HFFc6 (cell line): ENCODE measurements at places on chromosomes 7 and 10. TPM values are rescaled to one million over a fixed set of nuclear protein-coding genes. Genes with fewer than 3 reads are reported as not detected.

Gene YWHAG
- total RNA-seq = 171 and 190 TPM in 2 replicates

Gene SPDYE2B
- not detected in 3 replicates for total RNA-seq

Gene SFRP5
- not detected in 3 replicates for total RNA-seq

Gene SPDYE9
- not detected in 3 replicates for total RNA-seq

- no peak overlapping the region for H3K27ac ChIP-seq
- no peaks in the 10 kb centered on the region for H3K27me3 ChIP-seq
- no peak for DNase-seq
- H3K4me1 ChIP-seq = peaks cover 6% of the 10 kb centered on the region
- H3K4me3 ChIP-seq = no peak overlapping the region
Measured at GRCh38 chr10:35486297-35486990, 118.7 kb upstream of the GJD4 start.

GRCh38 chr10:63204667-63205391, 71.7 kb downstream of the NRBF2 start:
- H3K36me3 ChIP-seq = peaks cover 17% of the 10 kb centered on the region
- peaks cover 44% of the 10 kb centered on the region for H3K4me1 ChIP-seq
- no peak overlapping the region for H3K4me3 ChIP-seq

DNA sequence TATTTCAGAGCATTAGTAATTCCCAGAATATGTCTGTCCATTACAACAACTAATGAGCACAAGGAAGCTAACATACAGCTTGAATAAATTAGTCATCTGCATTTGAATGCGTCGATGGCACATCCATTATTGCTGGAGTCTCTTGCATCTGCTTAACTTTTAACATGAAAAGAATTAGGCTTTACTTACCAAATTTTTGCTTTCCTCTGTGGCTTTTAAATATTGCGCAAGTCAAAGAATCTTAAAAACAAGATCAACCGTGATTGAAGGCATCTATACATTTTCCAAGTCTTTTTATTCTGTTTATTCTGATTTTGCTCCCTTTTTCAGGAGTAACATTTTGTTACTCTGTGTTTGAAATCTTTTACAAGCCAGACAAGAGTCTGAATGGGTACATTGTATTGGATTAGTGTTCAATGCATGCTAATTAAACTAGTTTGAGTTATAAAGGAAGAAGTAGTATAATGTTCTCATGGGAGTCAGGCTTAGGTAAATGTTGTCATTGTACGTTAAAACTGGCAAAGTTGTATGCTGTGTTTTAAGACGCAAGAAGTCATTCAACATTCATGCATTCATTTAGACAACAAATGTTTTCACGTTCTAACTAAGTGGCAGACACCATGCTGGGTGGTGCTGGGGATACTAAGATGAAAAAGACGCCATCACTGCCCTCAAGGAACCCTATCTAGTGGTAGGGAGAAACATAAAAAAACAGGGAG, 4.0 kb upstream of the CACNB2 start:
- no peak overlapping the region for H3K4me3 ChIP-seq
- H3K36me3 ChIP-seq = no peaks in the 10 kb centered on the region
- DNase-seq = no peak

DNA sequence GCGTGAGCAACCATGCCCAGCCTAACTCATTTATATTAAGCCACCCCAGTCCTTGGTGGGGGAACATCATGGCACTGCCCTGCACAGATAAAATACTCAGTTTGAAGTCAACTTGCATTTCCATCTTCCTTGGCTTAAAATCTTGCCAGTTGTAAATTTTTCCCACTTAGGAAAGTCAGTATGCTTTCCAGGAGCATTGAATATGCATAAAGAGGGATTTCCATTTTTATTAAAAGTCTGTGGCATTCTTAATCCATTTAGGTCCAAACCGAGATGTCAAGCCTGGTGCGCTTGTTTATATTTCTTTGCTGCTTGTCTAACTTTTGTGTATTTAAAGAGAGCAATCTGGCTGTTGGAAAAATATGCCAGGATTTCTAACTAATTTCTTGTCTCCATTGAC, 26.1 kb downstream of the MAP3K8 start:
- H3K4me1 ChIP-seq = peaks cover 18% of the 10 kb centered on the region
- H3K36me3 ChIP-seq = no peaks in the 10 kb centered on the region
- H3K4me3 ChIP-seq = no peak overlapping the region
- no peak for DNase-seq
- no peak overlapping the region for H3K27ac ChIP-seq

DNA sequence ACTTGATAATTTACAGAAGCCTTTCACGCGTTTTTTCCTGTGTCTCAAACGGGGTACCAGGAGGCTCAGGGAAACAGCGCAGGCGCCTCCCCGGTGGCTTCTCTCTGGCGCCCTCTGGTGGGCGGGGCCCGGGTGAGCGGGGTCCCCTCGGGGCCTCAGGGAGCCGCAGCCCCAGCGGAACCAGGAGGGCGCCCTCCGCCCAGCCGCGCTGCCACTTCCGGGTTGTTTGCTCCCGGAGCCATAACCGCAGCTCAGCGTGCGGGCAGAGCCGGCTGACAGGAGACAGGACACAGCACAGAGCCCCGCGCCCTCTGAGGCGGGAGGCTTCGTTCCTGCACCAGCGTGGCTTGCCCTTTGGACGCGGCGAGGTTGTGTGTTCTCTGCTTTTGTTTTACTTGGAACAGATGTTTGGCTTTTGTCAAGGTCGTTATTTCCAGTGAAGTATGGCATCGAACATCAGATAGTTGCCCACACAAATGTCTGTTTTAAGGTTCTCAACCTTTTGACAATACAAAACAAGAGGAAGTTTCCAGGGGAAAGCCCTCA, 6.9 kb upstream of the CYP2E1 start:
- no peak overlapping the region for H3K27ac ChIP-seq
- H3K27me3 ChIP-seq = peaks cover 5% of the 10 kb centered on the region; the same call in 1 of the 2 replicates
- DNase-seq = peak; percentile 38
- H3K36me3 ChIP-seq = peaks cover 6% of the 10 kb centered on the region; the same call in 1 of the 2 replicates

DNA sequence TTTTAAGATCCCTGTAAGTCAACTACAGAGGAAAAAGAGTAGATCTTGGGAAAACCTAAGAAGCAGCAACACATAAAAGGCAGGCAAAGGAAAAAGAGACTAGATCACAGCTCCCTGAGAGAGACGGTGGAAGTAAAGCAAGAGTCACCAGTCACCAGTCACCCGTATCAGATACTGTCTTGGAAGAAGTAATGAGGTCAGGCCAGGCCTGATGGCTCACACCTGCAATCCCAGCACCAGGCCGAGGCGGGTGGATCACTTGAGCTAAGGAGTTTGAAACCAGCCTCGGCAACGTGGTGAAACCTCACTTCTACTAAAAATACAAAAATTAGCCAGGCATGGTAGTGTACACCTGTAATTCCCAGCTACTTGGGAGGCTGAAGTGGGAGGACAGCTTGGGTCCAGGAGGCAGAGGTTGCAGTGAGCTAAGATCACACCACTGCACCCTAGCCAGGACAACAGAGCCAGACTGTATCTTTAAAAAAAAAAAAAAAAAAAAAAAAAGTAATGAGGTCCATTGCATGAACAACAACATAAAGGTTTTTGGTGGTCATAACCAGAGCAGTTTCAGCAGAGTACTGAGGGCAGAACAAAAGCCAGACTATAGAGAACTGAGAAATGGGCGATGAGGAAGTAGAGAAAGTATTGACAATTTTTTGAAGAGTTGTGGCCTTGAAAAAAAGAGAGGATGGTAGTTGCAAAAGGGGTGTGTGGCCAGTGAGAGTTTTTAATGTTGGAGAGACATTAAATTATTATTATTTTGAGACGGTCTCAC, 16.9 kb downstream of the ZNF713 start:
- H3K27me3 ChIP-seq = no peaks in the 10 kb centered on the region; the same call in 1 of the 2 replicates
- H3K4me1 ChIP-seq = no peaks in the 10 kb centered on the region
- no peak overlapping the region for H3K27ac ChIP-seq

DNA sequence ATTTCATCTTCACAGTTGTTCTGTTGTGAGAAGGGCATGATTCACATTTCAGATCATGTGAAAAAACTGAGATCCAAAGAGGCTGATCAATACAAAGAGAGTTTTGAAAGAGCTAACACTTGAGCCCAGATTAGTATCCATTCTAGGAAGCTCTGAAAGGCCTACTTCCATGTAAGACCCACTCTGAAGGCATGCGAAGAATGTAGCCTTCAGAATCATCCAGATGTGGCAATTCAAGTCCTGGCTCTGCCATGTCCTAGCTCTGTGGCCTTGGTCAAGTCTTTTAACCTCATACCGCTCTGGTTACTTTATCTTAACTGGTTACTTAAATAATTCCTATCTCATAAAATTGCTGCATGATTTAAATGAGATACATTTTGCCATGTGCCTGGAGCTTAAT, 111.1 kb downstream of the FZD1 start:
- DNase-seq = no peak
- no peaks in the 10 kb centered on the region for H3K4me1 ChIP-seq
- H3K27ac ChIP-seq = no peak overlapping the region
- H3K4me3 ChIP-seq = no peak overlapping the region
- H3K27me3 ChIP-seq = peaks cover 11% of the 10 kb centered on the region

- DNase-seq = no peak
- peaks cover 6% of the 10 kb centered on the region for H3K27me3 ChIP-seq
- H3K36me3 ChIP-seq = no peaks in the 10 kb centered on the region
Measured at GRCh38 chr10:98908868-98909267, 326.8 kb downstream of the HPSE2 start.

- H3K27ac ChIP-seq = no peak overlapping the region
- no peaks in the 10 kb centered on the region for H3K4me1 ChIP-seq
- no peaks in the 10 kb centered on the region for H3K36me3 ChIP-seq
Measured at GRCh38 chr7:50362712-50363282, 58.3 kb downstream of the IKZF1 start.
